Activated CD4-positive, alpha-beta T cell treated with anti-CD3 and anti-CD28 coated beads, Interleukin-2, amount 10 ng/mL, durations not matched to agents 7 days and 5 days (primary cell): ENCODE measurements at places on chromosomes 3 and 15. TPM values are rescaled to one million over a fixed set of nuclear protein-coding genes. Genes with fewer than 3 reads are reported as not detected.

GRCh38 chr3:197829397-197830045 lies 38.5 kb downstream of the LRCH3 start:
- H3K27ac ChIP-seq: no peak overlapping the region
- H3K4me3 ChIP-seq: no peak overlapping the region
- peaks cover 50% of the 10 kb centered on the region for H3K36me3 ChIP-seq
- peaks cover 2% of the 10 kb centered on the region for H3K4me1 ChIP-seq
- H3K27me3 ChIP-seq: no peaks in the 10 kb centered on the region

DNA sequence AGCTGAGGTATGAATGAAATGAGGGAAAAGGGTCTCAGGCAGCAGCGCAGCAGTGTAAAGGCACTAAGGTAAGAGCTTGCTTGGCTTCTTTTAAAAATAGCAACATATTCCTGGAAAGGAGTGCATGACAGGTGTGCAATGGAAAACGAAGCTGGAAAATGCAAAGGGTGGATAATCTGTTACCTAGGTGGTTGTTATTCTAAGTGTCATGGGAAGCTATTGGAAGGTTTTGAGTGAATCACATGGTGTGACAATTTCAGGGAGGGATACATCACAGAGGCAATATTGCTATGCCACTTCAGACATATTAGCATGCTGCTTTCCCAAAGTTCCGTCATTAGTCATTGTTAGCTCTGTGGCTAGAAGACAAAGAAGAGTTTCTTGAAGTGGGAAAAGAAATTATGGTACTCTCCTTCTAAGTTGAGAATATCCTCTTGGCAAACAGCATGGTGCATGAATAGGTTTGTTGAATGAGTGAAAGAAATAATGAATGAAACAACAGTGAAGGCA lies 28.7 kb upstream of the TMEM45A start:
- peaks cover 10% of the 10 kb centered on the region for H3K4me1 ChIP-seq
- no peak overlapping the region for H3K27ac ChIP-seq
- no peak overlapping the region for H3K4me3 ChIP-seq
- no peaks in the 10 kb centered on the region for H3K27me3 ChIP-seq
- H3K36me3 ChIP-seq: no peaks in the 10 kb centered on the region

- peak overlapping the region; percentile 83 for H3K4me3 ChIP-seq
- H3K36me3 ChIP-seq: peaks cover 11% of the 10 kb centered on the region
- peak; percentile 20 for DNase-seq
- H3K27me3 ChIP-seq: peaks cover 21% of the 10 kb centered on the region
Measured at GRCh38 chr3:71581457-71582035, 2.0 kb downstream of the FOXP1 start.

- no peak for DNase-seq
- no peaks in the 10 kb centered on the region for H3K4me1 ChIP-seq
- no peaks in the 10 kb centered on the region for H3K27me3 ChIP-seq
- no peak overlapping the region for H3K4me3 ChIP-seq
- peaks cover 3% of the 10 kb centered on the region for H3K36me3 ChIP-seq
Measured at GRCh38 chr3:11570789-11571495, 72.8 kb downstream of the VGLL4 start.

DNA sequence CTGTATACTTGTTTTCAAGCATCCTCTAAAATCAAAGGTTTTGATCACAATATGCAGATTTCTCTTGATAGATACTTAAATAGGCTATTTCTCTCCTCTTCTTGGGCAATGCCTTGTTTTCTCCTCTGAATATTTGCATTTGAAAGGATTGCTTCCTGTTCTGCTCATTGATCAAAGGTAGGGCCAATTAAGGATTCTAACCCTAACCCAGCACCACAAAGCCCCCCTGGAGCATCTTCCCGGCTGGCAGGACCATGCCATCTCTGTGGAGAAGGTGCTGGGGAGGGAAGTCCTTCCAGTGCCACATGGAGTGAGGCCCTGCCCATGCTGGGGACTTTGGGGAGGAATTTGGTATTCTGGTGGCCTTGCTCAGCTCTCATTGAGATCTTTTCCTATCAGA lies 11.3 kb upstream of the NIPA2 start:
- DNase-seq: no peak
- no peaks in the 10 kb centered on the region for H3K27me3 ChIP-seq
- peaks cover 5% of the 10 kb centered on the region for H3K36me3 ChIP-seq

- peak overlapping the region; percentile 99 for H3K27ac ChIP-seq
- DNase-seq: no peak
- H3K27me3 ChIP-seq: no peaks in the 10 kb centered on the region
Measured at GRCh38 chr15:92808598-92809063, 91.5 kb upstream of the CHD2 start.

- H3K4me1 ChIP-seq: peaks cover 2% of the 10 kb centered on the region
- no peaks in the 10 kb centered on the region for H3K36me3 ChIP-seq
- DNase-seq: no peak
- H3K27ac ChIP-seq: no peak overlapping the region
- peaks cover 59% of the 10 kb centered on the region for H3K27me3 ChIP-seq
Measured at GRCh38 chr3:12287727-12288181, 1.1 kb upstream of the PPARG start.

DNA sequence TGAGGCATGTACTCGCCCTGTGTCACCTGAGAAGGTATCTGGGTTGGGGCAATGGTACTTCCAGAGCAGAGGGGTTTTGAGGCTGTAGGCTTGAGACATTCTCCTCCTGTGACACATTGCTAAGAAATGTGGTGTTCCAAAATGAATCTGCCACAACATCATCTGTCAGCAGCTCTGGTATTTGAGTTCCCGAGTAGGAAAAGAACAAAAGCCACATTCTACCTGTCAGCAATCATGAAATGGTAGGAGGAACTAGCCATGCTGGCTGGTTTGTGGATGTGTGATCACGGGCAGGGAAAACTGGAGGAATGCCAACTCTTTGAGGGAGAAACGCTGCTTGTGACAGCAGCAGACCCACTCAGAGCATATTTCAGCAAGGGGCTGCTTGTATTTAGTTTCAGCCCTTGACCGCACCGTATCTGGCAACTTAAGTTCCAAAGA lies 579.4 kb upstream of the TBL1XR1 start:
- H3K4me3 ChIP-seq: no peak overlapping the region
- H3K27me3 ChIP-seq: no peaks in the 10 kb centered on the region
- H3K36me3 ChIP-seq: peaks cover 2% of the 10 kb centered on the region
- H3K4me1 ChIP-seq: peaks cover 15% of the 10 kb centered on the region
- DNase-seq: no peak

DNA sequence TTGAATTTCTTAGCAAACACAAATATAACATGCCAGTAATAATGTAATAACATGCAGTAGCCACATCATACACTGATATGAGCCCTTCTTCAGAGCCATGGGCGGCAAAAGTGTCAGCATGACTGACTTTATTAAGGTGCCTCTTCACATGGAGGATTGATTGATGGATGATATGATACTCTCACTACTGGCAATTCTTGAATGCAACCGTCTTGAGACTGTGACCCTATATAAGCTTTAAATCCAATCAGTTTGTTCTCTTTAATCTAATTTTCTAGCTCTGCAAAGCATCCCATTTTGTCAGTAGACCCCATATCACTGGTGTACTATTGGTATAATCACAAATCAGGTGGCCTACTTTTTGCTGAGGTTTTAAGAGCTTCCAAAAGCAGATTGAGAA lies 463.7 kb upstream of the ROBO2 start:
- H3K27ac ChIP-seq: no peak overlapping the region
- no peaks in the 10 kb centered on the region for H3K36me3 ChIP-seq
- no peaks in the 10 kb centered on the region for H3K4me1 ChIP-seq

GRCh38 chr3:168951884-168952283 lies 711.6 kb downstream of the MECOM start:
- H3K36me3 ChIP-seq: no peaks in the 10 kb centered on the region
- H3K27me3 ChIP-seq: no peaks in the 10 kb centered on the region
- H3K4me3 ChIP-seq: no peak overlapping the region
- H3K4me1 ChIP-seq: no peaks in the 10 kb centered on the region
- H3K27ac ChIP-seq: no peak overlapping the region
- no peak for DNase-seq

GRCh38 chr15:38658431-38658830 lies 93.8 kb upstream of the RASGRP1 start:
- H3K27me3 ChIP-seq: no peaks in the 10 kb centered on the region
- H3K4me3 ChIP-seq: no peak overlapping the region
- peaks cover 78% of the 10 kb centered on the region for H3K4me1 ChIP-seq
- DNase-seq: no peak
- peaks cover 19% of the 10 kb centered on the region for H3K36me3 ChIP-seq

DNA sequence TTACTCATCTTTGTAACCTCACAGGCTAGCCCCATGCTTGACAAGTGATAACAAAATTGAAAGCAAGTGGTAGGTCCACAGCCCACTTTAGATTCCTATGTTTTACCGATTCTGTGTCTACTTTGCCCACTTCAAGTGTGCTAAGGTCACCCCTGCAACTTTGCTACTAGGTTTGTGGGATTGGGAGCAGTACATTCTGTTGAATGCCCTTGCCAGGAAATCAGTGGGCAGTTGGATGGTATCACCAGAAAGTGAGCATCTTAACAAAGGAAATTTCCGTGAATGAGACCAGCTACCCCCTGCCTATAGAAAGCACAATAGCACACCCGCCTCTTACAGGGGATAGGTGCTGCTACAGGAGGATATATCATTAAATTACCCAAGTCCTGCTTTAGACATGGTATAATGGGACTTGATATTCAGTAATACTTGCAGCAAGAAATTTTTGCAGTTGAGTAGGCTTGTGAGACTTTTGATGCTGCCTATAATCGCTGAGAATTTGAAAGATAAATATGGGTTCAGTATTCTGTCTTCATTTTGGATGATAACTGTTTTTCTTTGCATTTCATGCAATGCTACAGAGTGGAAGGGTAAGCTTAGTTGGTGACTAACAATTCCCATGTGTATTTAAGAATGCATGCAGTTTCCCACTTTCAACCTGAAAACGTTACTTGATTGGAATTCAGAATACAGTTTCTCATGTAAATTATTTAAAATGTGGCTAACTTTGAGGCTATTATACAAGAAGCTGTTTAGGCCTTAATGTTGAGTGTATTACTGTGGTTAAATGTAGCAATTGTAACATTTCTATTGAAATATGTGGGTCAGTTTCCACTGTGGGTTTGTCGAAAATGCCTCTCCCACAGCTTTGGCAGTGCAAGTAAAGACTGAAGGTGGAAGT lies 9.5 kb downstream of the EBLN2 start:
- DNase-seq: no peak
- peaks cover 4% of the 10 kb centered on the region for H3K36me3 ChIP-seq
- peaks cover 24% of the 10 kb centered on the region for H3K4me1 ChIP-seq
- no peak overlapping the region for H3K4me3 ChIP-seq
- no peaks in the 10 kb centered on the region for H3K27me3 ChIP-seq

DNA sequence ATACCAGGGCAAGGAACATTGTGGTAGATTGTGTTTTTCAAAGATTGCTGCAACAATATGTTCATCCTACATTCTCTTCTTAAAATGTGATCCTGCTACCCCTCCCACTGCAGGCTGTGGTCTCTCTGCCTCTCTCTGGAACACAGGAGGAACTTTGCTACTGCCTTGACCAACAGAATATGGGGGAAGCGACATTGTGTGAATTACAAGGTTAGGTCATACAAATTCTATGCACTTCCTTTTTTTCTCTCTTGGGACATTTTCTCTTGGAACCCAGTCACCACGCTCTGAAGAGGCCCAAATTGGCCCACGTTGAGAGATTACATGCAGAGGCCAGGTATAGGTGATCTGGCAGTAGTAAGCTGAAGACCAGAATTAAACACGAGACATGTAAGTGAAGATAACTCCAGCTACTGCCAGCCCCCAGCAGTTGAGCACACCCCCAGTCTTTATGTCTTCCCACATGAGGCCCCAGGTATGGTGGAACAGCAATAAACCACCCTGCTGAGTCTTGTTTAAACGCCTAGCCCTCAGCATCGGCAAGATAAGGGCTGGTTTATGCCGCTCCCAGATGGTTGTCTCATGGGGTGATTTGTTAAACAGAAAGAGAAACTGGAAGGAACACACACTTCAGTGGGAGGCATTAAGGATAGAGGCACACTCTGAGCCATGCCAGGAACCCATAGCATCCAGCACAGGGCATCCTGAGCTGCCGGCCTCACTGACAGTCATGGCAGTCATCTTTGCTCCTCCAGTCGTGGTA lies 59.9 kb downstream of the FAM43A start:
- no peak overlapping the region for H3K27ac ChIP-seq
- H3K27me3 ChIP-seq: no peaks in the 10 kb centered on the region
- no peaks in the 10 kb centered on the region for H3K36me3 ChIP-seq
- no peak for DNase-seq

GRCh38 chr3:77081240-77081661 lies 41.4 kb downstream of the ROBO2 start:
- H3K4me1 ChIP-seq: no peaks in the 10 kb centered on the region
- no peak for DNase-seq
- no peak overlapping the region for H3K27ac ChIP-seq
- H3K4me3 ChIP-seq: no peak overlapping the region
- no peaks in the 10 kb centered on the region for H3K36me3 ChIP-seq
- H3K27me3 ChIP-seq: no peaks in the 10 kb centered on the region

DNA sequence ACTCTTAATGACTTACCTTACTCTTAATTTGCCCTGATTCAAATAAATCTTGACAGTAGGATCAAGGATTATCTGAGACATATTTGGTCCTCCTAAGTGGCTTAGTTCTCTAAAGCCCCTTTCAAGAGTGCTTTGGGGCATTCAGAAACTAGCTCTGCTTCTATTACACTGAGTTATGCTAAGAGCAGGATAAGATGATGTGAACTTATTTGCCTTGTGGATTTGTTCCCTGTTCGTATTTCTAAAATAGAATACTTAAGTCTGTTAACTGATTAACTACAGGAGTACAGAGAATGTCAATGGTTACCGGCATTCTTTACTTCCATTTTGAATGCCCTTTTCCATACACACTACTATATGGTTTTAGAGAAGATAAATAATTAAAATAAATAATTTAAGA lies 14.8 kb upstream of the FRMD4B start:
- H3K27me3 ChIP-seq: peaks cover 7% of the 10 kb centered on the region
- H3K4me1 ChIP-seq: no peaks in the 10 kb centered on the region
- DNase-seq: no peak
- H3K36me3 ChIP-seq: no peaks in the 10 kb centered on the region

GRCh38 chr3:124592658-124593441 lies 137.4 kb upstream of the UMPS start:
- H3K4me1 ChIP-seq: peaks cover 15% of the 10 kb centered on the region
- H3K4me3 ChIP-seq: no peak overlapping the region
- H3K27me3 ChIP-seq: peaks cover 39% of the 10 kb centered on the region
- no peaks in the 10 kb centered on the region for H3K36me3 ChIP-seq
- no peak for DNase-seq

DNA sequence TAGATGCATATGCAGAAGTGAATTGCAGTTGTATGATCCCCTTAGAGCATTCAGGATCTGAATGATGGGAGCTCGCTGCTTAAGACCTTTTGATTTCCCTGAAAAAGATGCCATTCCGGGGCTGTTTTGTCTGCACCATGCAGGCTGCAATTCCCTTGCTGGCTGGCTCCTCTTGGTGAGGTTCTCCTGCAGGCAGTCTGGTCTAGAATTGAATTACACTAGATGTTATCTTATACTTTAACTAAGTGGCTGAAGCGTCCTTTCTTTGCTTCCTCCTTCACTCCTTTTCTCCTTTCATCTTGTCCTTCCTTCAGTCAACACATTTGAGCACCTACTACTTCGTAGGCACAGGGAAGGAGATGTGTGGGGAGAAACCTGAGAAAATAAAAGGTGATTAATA lies 18.6 kb upstream of the MYZAP start:
- H3K27ac ChIP-seq: no peak overlapping the region
- peaks cover 12% of the 10 kb centered on the region for H3K27me3 ChIP-seq
- no peaks in the 10 kb centered on the region for H3K36me3 ChIP-seq
- DNase-seq: no peak
- no peak overlapping the region for H3K4me3 ChIP-seq
- no peaks in the 10 kb centered on the region for H3K4me1 ChIP-seq

- DNase-seq: no peak
- peaks cover 55% of the 10 kb centered on the region for H3K4me1 ChIP-seq
- no peak overlapping the region for H3K27ac ChIP-seq
Measured at GRCh38 chr15:70476441-70476840, 286.9 kb downstream of the UACA start.

Gene RHOV
- total RNA-seq: not detected

Gene FOXL2
- total RNA-seq: not detected

Gene MUC13
- total RNA-seq: not detected

Gene GYG1
- total RNA-seq: 32.6 TPM

Gene SLC28A2
- total RNA-seq: not detected
